Sigmoid colon (tissue), 7 donors: ENCODE measurements at places on chromosomes 7 and 10. TPM values are rescaled to one million over a fixed set of nuclear protein-coding genes. Genes with fewer than 3 reads are reported as not detected.

GRCh38 chr10:4202938-4203337 is 417.9 kb upstream of the KLF6 start:
- DNase-seq, result no peak
- H3K36me3 ChIP-seq, result no peaks in the 10 kb centered on the region
- no peak overlapping the region for H3K4me3 ChIP-seq
- H3K27ac ChIP-seq, result no peak overlapping the region

DNA sequence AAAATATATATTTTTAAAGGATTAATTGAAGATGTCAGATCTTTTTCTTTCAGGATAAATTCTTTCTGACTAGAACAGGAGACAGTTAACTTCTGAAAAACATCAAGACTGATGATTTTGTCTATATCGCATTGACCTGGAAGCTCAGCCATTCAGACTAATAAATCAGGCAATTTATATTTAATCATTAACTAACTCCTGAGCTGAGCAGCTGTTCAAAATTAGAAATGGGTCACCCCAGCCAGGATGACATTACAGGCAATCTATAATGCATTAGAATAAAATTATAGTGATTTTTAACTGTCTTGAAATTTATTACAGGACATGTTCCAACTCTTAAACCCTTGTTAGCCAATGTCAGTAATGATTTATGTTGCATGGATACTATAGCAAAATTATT is 139.9 kb downstream of the CDCA7L start:
- H3K4me1 ChIP-seq, result no peaks in the 10 kb centered on the region
- H3K4me3 ChIP-seq, result no peak overlapping the region
- no peak overlapping the region for H3K27ac ChIP-seq
- DNase-seq, result no peak

- no peak for DNase-seq
- no peaks in the 10 kb centered on the region for H3K36me3 ChIP-seq
- H3K4me3 ChIP-seq, result no peak overlapping the region
- H3K4me1 ChIP-seq, result no peaks in the 10 kb centered on the region
- H3K27ac ChIP-seq, result no peak overlapping the region
These were observed 239.0 kb upstream of the PODXL start for GRCh38 chr7:131795400-131795799.

DNA sequence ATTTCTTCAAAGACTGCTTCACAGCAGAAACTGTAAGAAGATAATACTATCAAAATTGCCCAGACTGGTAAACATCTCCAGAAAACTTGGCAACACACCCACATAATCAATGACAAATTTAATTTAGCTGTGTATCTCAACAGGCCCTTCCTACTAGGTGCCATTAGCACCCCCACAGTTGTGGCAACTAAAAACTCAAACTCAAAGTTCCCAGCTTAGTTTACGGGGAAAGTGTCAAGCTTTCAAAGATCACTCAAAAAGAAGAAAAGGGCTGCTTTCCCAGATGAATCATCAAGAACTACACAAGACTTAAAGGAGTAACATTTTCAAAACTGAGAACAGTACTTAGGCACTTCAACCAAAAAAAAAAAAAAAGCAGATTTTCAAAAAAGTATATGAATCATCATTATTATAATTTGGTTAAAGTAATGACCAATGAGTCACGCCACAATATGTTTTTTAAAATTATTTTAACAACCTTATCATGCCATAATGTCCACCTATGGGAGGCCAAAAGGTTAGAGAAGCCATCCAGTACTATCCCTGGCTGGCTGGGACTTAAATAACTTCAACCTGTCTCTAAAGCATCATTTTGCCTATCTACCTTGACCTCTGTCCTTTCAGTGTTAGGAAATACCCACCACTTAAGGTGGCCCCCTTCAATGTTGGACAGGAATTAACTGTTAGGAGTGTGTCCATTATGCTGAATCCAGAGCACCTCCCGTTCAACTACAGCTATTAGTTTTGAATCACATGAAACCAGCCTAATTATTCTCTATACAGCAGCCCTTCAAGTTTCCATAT is 90.8 kb downstream of the ZFAND4 start:
- no peaks in the 10 kb centered on the region for H3K27me3 ChIP-seq
- DNase-seq, result no peak
- H3K27ac ChIP-seq, result no peak overlapping the region
- no peak overlapping the region for H3K4me3 ChIP-seq

GRCh38 chr10:4651404-4652037 is 174.5 kb upstream of the AKR1E2 start:
- no peak for DNase-seq
- no peaks in the 10 kb centered on the region for H3K36me3 ChIP-seq
- H3K4me3 ChIP-seq, result no peak overlapping the region
- no peaks in the 10 kb centered on the region for H3K4me1 ChIP-seq
- H3K27me3 ChIP-seq, result no peaks in the 10 kb centered on the region
- no peak overlapping the region for H3K27ac ChIP-seq

ZCWPW1 gene
- 7.8 TPM for total RNA-seq

- peaks cover 24% of the 10 kb centered on the region for H3K4me1 ChIP-seq
- no peak for DNase-seq
- H3K27me3 ChIP-seq, result no peaks in the 10 kb centered on the region
These were observed 667 bp upstream of the TMEM120A start for GRCh38 chr7:75995052-75995471.

FAM25C gene
- not detected for total RNA-seq
